ENCODE measurements at places on chromosomes 6 and 20.

- DNase-seq: no peak
These were observed 832.3 kb upstream of the ADGRB3 start for GRCh38 chr6:67802771-67803170.

DNA sequence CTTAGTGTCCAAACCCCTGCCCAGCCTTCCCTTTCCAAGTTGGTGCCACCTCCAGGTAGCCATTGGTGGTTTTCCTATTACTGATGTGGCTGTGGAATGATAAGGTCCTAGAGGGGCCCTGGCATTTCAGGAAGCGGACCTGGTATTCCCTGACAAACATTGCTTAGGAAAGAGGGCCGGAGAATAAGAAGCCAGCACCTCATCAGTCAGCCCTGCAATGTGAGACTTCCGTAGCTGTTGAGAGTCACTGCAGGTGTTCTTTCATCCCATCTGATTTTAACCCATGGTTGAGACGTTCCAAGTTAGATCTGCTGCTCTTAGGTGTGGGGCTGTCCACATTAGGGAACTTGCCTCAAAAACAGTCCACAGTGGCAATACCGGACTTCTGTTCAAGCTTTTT, 14.8 kb upstream of the NPEPL1 start:
- no peak for DNase-seq

- DNase-seq: no peak
These were observed 363.4 kb downstream of the PHF3 start for GRCh38 chr6:63998991-63999390.

DNA sequence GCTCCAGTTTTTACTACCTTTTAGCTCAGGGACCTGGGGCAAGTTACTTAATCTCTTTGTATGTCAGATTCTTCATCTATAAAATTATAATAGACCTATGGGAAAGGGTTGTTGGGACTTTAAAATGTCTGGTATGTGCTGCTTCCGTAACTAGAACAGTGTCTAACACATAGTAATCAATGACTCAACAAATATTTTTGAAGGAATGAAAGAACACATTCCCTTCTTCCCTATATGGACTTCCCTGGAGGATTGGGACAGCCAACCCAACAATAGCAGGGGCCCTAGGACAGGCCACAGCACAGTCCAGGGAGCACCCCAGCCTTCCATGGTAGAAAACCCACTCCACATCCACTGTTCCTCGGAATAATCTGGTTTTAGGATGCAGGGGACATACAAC, 50.7 kb upstream of the TPD52L1 start:
- no peak for DNase-seq

DNA sequence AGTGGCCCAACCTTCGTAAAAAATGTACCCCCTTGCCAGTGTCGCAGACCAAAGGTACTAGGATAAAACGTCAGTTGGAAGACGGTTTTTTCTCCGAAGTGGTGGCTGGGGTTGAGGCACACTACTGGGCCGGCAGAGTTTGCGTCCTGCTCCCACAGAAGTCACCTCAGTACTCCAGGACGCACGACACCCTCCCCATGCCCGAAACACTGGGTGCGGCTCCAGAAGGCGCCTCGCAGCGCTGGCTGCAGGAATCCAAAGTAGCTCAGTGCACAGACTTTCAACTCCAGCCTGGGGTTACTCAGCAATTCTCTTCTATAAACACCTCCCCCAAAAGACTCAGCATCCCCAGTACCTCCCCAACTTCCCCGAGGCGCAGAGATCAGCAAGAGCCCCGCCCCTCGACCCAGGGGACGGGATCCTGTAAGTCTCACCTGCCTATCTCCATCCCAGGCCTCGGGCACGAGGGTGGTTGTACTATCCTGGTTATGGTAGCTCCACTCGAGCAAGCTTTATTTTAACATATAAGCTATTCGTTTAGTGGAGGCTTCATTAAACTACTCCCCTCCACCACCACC, 88.2 kb downstream of the ZFP64 start:
- DNase-seq: no peak

DNA sequence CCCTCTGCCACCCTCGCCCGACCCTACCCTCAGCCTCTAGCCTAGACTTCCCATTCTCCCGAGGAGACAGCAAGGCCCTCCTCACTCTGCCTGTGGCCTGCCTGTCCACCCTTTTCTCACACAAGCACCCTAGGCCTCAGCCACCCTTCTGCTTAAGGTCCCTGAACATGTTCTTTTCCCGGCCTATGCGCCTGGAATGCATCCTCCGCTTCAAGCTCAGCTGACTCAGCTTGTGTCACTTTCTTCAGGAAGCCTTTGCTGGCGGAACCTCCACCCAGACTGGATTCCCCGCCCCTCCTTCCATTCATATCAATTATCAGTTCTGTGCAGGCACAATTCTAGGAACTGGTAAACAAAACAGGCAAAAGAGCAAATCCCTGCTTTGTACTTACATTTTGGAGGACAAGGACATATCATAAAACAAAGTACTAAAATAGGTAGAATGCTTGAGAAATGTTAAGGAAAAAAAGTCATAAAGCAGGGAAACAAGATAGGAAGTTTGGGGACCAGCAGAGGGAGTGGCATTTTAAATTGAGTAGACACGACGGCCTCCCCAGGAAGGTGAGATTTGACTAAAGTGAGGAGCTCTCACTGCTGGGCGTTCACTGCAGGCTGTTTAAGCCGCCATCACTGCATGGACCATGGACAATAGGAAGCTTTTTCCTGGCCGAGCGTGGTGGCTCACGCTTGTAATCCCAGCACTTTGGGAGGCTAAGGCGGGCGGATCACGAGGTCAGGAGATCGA, 17.9 kb upstream of the SNHG17 start:
- no peak for DNase-seq

Data from activated T-cell treated with anti-CD3 and anti-CD28 coated beads, Interleukin-2, amount 50 U/mL, for 1 hour (primary cell).